Stimulated activated CD8-positive, alpha-beta memory T cell treated with anti-CD3 and anti-CD28 coated beads, Interleukin-4, amount 100 ng/mL, for 1 hour (primary cell): ENCODE measurements at places on chromosomes 12 and 14.

- no peak for DNase-seq
These were observed 354.6 kb downstream of the NRXN3 start for GRCh38 chr14:78524766-78525165.

DNA sequence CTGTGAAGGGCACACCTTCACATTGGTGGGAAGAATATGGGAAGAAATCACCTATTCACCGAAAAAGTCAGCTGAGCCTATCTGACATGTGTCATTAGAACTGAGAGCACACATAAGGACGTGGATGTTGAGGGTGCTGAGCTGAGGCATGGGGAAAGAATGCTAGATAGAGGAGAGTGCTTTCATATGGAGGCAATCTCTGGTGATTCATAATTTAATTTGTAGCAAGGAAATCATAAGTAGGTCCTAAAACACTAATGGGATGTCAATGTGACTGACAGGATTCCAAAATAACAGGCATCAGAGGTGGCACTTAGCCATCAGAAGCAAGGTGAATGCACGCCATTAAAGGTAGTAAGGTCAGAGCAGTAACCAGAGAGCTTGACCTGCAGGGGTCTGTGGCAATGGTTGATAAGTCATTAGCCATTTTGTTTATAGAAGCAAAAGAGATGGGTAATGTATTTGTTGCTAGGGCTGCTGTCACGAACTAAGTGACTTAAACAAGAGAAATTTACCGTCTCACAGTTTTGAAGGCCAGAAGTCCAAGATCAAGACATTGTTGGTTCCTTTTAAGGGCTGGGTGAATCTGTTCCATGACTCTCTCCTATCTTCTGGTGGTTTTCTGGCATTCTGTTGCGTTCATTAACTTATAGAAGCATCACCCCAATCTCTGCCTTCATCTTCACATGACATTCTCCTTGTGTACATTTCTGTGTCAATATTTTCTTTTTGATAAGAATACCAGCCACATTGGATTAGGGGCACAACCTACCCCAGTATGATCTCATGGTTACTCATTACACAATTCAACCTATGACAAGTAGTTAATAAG, 69.3 kb downstream of the ANKS1B start:
- no peak for DNase-seq

DNA sequence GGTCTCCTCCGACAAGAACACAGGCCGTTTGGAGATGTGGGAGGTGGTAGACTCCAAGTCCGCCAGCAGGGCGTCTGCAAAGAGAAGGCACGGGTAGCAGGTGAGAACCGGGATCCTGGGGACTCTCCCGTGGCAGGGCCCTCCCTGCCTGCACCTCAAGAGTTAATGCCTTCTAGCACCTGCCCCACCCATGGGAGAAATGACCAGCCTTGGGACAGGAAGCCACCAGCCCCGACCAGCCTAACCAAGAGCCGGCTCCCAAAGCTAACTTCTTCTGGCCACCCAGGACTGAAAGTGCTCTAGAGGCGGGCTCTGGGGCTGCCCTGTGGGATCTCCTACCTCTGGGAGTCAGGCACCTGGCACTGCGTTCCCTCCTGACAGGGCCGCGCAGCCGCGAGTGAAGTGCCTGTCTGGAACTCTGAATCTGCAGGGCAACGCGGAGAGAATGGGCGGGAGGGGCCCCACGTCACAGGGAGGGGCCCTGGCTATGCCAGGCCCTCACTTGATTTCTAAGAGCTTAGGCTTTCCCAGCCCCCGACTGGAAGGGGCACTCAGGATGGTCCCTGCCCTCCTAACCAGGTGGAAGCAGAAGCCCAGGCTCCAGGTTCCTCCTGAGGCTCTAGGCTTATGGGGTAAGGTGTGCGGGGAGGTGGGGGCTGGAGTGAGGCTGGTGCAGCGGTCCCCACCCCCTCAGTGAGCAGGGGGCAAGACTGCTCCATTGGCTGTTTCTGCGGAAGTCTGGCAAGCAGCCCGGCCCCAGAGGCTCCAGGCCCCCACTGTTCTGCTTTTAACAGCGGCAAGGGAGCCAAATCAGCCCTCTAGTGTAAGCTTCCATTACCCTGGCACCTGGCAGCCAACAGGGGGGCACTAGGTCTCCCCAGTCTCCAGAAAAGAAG, 23.6 kb upstream of the RPLP0 start:
- no peak for DNase-seq

DNA sequence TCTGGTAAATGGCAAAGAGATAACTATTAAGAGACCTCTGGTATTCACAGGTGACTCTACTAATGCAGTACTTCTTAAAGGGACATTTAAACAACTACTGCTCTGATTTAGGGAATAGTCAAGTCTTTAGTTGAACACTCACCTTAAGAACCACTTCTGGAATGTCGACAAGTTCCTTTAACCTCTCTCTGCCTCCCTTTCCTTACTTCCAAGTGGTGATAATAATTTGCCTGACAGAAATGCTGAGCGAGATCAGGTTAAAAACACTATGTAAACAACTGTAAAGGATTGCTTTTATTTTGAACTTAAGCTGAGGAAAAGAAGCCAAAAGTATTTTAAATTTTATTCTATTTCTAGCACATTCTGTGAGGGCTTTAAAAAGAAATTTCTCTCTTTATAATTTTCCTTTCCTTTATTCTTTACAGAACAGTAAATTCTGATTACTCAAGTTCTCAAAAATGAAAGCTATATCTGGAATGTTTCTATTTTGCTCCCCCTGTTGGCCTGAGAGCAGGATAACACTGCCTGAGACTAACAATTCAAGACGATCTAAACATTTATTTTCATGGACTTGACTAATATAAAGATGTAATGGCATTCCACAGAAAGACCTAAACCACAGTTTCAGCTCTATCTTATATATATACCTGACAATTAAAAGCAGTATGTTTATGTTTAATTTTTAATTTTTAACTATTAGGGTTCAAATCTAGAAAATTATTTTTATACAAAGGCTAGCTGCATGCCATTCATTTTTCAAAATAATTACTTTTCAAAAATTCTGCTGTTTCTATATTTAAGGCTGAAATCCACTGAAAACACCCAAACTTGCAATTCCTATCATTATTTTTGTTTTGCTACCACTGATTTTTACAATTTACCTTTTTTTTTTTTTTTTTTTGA, 29.2 kb downstream of the ZCCHC8 start:
- DNase-seq, result no peak

GRCh38 chr12:26727482-26728204, 105.4 kb downstream of the ITPR2 start:
- no peak for DNase-seq

- no peak for DNase-seq
These were observed 18.8 kb upstream of the BMP4 start for GRCh38 chr14:53975444-53975843.

- no peak for DNase-seq
These were observed 115.6 kb upstream of the METAP2 start for GRCh38 chr12:95358111-95359083.

DNA sequence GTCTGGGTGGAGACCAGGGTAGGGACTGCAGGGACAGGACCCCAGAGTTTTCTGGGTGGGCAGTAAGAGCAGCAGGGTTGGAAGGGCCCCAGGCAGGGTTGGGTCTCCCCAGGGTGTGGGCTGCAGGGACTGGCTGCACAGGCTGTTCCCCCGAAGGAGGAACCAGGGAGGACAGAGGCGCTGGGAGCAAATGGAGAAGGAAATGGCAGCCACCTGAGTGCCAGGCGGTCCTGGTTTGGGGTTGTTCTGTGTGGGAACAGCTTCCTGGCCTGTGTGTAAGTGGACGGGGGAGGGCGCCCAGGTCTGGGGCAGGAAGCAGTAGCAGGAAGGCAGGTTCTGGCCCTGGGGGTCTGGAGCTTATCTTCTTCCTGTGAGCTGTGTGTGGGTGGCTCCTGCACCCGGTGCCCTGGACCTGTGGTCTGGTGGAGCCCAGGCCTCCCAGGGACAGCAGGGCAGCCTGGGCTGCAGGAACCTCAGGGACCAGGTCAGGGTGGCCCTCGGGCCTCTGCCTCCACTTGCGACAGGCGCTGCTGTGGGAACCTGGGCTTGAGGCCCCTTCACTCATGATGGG, 372.8 kb downstream of the TMEM121 start:
- DNase-seq, result no peak

- DNase-seq, result no peak
These were observed 2.4 kb upstream of the RNASE7 start for GRCh38 chr14:21039585-21040369.

- no peak for DNase-seq
These were observed 891 bp downstream of the SPRYD4 start for GRCh38 chr12:56469007-56469930.

- no peak for DNase-seq
These were observed 52.5 kb downstream of the SSPN start for GRCh38 chr12:26247873-26248272.

DNA sequence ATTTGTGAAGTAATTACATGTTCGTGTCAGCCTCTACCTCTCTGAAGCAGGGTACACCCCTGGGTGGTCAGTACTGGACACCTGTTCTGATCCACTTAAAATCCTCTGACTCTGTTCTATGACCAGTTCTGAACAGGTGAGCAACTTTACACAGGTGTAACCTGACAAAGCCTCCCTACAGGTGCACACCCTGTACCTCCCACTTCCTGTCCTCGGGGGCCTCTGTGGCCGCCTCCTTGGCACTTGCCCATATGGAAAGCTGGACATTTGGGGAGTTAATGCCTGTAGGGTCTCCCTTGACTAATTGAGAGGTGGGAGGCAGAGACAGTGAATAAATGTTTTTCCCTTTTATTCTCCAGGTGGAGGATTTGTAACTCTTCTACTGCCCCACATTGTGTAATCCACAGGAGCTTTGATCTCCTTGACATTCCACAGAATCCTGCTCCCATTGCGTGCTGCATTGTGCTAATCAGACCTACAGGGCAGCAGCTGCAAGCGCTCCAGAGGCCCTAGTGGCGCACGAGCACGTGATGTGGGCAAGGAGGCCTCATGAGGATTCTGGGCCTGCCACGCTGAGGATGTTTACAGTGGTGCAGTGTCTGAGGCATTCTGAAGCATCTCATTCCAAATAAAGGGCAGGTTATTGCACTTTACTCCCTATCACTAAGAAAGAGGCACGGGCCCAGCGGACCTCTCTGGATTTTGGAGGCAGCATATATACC, 45.8 kb upstream of the BATF start:
- DNase-seq, result no peak

DNA sequence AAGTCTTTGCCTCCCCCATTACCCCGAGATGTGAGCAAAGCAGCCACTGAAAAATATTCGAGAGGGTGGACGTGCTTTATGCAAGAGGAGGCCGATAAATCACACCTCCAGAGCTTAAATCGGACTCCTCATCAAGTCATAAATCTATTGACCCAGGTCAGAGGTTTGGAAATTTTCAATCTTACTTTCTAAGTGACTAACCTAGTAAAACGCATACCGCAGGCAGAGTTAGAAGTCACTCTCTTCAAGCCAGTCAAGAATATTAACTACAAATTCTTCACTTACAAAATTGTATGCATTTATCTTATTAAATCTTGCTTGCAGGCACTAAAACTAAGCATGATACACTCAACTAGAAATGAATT, 34.9 kb downstream of the GPHB5 start:
- no peak for DNase-seq

- no peak for DNase-seq
These were observed 474.6 kb downstream of the ETNK1 start for GRCh38 chr12:23099604-23100003.

GRCh38 chr12:131833896-131834641, 5.9 kb downstream of the MMP17 start:
- DNase-seq, result no peak

- no peak for DNase-seq
These were observed 6.7 kb upstream of the SSPN start for GRCh38 chr12:26188641-26189040.

GRCh38 chr12:115650026-115650425, 627.5 kb downstream of the MED13L start:
- no peak for DNase-seq

- DNase-seq, result no peak
These were observed 649.1 kb downstream of the DIO2 start for GRCh38 chr14:79562185-79562584.

DNA sequence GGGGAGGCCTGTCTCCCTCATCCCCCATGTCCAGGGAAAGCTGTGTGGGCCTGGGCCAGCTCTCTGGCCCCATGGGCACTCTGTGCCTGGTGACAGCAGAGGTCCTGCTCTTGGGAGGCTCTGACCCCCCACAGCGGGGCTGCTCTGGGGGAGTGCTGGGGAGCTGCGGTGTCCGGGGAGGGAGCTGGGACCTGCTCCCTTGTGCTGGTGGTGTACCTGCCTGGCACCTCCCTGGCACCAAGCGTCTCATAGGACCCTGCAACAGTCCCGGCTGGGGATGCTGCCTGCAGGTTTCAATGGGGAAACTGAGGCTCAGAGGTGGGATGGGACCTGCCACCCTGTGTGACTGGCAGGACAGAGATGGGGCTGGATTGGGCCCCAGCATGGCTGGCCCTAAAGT, 111.3 kb downstream of the KIF26A start:
- DNase-seq, result no peak

DNA sequence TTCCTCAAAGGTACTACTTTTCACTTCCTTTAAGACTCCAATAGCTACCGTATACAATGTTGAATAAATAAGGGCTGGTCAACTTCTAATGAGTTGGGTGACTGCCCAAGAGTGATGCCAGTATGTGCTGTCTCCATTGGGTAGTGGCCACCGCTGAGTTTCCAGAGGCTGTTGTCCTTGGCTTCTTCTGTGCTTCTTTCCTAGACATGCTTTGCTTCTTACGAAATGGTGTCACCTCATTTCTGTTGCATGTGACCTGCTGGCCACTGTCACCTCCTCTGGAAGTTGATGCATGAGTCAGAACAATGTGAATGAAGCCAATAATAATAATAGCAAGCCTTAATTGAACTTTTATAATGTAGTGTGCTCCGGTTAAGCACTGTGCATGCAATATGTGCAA, 7.5 kb upstream of the NID2 start:
- DNase-seq, result no peak

DNA sequence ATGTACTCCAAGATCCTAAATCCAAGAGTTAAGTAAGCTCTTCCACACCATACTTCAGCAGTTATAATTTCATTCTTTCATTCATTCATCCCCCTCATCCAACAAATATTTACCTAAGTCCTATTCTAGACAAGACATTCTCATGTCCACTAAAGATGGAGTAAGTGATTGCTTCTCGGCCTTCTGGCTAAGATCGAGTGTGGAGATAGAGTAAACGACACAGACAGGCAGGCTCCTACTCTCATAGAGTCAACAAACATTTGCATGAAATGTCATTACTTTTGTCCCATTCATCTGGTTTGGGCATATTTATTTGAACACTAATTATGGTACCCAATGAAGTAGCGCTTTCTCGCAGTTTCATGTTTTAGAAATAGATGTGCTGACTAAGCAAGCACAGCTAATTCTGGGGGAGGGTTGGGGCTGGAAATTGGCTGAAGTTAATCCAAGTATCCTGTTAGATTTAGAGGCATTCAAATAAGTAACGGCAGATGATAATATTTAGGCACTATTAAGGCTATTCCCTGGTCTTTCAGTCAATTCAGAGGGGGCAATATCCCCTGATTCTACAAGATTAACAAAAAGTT, 176.5 kb downstream of the CEP128 start:
- DNase-seq, result no peak

- DNase-seq, result no peak
These were observed 59.3 kb upstream of the CCDC91 start for GRCh38 chr12:28130625-28131598.
